ENCODE measurements at places on chromosomes 11 and 22.

- DNase-seq: no peak
Measured at GRCh38 chr11:24233041-24233440, 263.8 kb upstream of the LUZP2 start.

DNA sequence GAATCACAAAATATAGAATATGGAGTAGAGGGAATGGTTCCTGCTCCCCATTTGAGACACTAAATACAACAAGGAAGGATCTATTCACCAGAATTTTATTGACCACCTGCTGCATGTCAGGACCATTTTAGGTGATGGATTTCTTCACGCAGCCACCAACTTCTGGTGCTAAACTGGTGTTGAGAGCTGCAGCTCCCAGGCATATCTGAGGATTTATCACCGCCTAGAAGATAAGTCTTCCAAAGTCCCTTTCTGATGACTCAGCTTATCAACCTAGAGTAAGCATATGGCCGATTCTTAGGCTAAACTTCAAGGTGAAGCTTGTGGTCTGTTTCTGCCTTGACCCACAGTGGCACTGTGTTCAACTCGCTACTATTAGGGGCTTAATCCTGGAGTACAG lies 6.7 kb downstream of the DDI1 start:
- DNase-seq: no peak

DNA sequence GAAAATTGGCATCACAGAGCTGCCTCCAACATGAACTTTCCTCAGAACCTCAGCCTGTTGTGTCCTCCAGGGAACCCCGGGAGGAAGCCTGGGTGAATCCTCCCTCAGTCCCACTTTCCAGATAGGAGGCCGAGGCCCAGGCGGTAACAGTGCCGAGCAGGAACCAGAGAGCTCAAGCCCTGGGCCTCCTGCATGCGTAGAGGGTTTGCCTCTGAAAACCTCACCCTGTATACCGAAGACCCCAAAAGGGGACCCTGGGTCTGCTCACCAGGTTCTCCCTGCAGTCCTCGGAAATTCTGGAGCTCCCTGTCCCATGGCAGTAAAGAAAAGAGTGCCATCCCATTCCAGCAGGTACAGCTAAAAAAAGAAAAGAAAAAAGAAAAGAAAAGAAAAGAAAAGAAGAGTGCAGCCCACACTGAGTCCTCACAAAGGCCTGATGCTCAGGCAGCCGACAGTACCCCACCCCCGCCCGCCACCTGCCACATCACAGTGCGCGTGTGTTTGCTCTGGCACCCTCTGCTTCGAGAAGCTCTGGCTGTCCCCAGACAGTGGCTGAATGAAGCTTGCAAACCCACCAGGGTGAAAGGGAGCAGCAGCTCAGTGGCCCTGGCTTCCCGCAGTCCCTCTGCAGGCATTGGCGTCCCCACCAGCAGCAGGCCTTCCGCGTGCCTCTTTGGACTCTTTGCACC lies 28.4 kb upstream of the FADD start:
- no peak for DNase-seq

- no peak for DNase-seq
Measured at GRCh38 chr11:68724293-68724692, 27.0 kb downstream of the TESMIN start.

- no peak for DNase-seq
Measured at GRCh38 chr22:46098525-46099475, 51.5 kb upstream of the PPARA start.

DNA sequence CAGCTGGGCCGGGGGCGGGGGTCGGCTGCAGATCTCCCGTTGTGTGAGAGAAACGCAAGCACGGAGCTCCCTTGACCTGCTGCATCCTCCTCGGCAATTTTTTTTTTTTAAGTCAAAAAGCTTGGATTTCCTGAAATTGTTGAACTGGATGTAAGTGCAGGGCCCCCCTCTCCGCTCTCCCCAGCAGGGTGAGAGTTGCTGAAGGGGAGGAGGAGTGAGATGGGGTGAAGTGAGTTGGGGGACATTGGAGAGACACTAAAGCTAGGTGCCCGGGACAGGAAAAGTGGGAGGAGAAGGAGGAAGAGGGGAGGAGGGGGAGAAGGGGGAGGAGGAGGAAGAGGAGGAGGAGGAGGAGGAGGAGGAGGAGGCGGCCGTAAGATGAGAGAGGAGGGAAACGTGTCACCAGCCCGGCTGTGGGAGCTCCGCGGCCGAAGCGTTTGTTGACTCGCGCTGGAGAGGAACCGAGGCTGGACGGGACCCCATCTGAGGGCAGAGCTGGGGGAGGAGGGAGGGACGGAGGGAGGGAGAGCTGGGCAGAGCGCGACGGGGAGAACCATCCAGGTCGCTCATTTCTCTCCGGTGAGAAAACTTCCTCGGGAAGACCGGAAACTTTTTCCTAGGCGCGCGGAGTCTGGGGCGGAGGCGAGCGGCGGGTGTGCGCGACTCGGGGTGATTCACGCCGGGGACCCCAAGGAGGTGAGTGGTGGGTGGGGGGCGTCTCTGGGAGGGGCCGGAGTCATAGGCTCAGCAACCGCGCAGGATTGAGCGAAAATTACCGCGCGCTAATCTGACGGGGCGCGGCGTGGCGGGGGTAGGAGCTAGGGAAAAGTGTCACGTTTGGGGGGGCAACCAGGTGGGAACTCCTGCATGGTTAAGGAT lies 80.2 kb downstream of the PRR5L start:
- DNase-seq: no peak

DNA sequence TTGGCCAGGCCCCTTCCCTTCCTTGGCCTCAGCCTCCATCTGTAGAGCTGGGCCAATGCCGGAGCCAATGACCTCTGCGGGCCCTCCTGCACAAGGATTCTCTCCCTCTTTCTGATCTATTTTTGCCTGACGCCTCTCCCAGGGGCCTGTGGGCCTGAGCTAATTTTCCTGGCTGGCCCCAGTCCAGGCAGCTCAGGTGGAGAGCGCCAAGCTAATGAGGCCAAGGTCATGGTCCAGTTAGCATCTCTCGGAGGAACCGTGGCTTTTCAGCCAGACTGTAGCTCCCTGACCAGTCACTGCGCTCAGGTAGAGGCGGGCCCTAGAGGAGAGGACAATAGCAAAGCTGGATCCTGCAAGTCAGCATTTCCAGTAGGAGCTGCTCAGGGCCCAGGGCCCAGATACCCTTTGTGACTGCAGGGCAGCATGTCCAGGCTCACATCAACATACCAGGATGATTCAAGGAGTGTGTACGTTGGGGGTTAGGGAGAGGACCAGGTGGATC lies 43.5 kb downstream of the APOL3 start:
- DNase-seq: no peak

GRCh38 chr22:20526305-20526627 lies 18.9 kb downstream of the MED15 start:
- no peak for DNase-seq

DNA sequence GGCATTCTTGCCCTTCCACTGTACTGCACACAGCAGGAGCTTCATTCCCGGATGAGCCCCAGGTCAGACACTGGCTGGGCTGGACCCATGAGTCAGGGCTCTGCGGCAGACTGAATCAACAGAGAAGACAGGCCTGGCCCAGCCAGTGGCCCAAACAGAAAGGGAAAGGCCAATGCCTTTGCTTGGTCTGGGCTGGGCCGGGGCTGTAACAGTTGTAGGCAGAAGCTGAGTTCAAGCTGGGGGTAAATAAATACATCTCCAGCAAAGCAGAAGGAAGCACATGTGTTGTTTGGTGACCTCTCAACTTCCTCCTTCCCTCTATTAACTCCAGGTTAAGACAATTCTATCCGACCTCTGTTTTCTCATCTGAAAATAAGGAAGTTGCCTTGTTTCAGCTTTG lies 1.8 kb upstream of the SMIM35 start:
- no peak for DNase-seq

GRCh38 chr11:125978778-125979407 lies 33.0 kb downstream of the VSIG10L2 start:
- DNase-seq: no peak

DNA sequence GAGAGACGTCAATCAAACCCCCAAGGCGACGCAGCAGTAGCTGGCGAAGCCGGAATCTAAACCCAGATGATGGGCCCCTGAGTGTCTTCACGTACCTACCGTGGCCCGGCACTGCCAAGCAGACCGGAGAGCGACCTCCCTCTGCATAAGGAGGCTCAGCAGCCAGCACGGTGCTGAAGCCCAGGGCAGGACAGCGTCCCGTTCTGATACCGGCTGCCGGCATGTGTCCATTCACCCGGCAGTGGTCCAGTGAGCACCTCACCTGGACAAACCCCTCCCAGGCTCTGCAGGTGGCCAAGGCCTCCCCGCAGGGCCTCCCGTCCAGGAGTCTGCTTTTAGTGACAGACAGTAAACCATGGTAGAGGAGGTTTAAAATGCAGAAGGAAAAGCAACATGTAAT lies 142.0 kb downstream of the BRD1 start:
- DNase-seq: no peak

DNA sequence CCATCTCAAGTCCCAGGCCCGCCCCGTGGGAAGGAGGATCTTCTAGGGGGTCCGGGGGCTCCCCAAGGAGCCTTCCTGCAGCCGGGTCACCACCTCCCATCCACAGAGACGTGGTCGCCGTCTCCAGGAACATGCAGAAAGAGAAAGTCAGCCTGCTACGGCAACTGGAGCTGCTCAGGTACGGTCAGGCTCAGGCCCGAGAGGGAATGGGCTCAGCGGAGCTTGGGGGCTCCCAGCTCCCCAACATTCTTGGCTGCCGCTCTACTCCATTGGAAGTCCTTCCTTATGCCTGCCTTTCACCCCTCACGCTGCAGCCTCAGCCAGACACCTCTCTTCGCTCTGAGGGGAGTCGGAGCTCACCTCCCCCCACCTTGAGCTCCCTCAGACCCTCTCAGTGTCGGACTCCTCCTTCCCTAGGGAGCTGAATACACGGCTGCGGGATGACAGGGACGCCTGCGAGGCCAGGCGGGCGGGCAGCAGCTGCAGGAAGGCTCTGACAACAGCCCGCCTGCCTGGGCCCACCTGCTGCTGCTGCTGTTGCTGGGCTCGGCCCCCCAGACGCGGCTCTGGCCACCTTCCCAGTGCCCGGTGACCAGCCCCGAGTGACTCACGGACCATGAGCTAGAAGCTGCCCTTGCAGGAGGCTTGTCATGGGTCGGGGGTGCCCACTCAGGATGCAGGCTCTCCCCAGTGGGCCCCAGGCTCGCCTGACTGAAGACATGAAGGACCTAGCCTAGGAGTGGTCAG lies 1.5 kb upstream of the CD151 start:
- DNase-seq: no peak

- DNase-seq: no peak
Measured at GRCh38 chr11:119369132-119369925, 12.2 kb downstream of the USP2 start.

DNA sequence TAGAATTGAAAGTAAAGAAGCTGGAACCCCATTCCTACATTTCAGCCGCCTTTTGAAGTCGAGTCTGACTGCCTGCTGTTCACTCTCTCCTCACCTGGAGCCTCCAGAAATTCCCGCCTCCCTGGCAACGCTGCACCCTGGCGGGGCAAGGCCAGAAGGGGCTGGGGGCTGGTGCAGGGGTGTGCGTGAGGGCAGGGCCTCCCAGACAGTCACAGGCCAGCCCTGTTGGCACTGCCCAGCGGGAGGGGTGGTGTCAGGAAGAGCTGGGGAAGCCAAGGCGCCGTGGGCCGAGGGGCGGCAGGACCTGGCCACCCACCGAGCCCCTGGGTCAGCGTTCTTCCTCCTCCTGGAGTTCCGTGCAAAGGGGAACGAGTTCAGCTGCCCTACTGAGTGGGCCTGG lies 123.2 kb downstream of the KCNQ1OT1 start:
- no peak for DNase-seq

GRCh38 chr22:49525801-49526535 lies 301.7 kb downstream of the BRD1 start:
- no peak for DNase-seq

GRCh38 chr11:77324508-77324907 lies 23.0 kb upstream of the GDPD4 start:
- no peak for DNase-seq

DNA sequence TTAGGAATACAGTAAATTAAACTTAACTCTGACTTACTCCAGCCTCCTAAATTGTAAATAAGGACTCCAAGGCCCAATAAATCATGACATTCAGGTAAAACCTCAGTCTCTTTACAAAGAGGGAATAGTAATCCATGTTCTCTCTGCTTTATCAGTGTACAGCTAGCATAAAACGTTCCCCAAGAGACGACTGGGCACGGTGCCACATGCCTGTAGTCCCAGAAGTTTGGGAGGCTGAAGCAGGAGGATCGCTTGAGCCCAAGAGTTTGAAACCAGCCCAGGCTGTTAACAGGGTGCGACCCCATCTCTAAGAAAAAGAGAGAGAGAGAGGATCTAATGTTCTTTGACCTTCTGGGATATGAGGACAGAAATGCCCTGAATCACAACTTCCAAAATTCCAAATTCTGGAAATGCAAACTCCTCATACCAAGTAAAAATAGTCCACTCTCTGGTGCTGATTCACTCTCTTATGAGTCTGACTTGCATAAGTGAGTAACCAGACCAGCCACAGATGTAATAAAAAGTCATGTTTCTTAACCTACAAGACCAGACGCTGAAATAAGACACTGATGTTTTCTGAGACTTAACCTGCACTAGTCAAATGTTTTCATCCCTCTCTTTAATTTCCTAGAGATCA lies 25.5 kb downstream of the NNMT start:
- no peak for DNase-seq

- DNase-seq: no peak
Measured at GRCh38 chr22:31212783-31213629, 908 bp downstream of the LIMK2 start.

- DNase-seq: no peak
Measured at GRCh38 chr11:36309779-36310178, 13.7 kb downstream of the PRR5L start.

GRCh38 chr11:45150301-45150700 lies 3.9 kb downstream of the PRDM11 start:
- DNase-seq: no peak

DNA sequence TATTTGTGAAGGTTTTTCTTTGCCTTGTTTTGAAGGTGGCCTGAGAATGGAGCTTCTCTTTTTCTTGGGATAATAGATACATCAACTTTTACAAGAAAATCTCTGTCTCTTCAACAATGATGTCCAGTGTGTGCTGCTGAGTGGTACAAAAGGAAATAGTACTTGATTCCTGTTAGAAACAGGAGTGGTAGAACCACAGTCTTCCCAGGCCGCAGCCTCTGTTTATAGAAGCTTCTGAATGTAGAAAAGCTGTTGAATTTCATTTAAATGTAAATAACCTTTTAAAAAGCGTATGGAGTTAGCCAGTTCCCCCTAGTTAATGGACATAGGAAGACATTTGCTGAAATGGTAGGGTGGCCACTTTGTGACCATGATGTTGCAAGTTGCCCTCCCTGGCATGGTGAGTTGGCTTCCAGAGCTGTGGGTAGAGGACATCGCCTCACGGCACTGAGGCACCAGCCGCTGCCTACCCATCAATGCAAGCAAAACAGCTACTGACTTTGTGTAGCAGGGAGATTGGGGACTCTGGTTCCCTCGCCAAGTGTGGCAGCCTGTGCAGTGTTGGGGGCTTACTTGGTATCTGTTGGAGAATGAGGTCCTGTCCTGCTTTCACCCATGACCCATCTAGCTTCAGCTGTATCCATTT lies 31.6 kb downstream of the C11orf91 start:
- no peak for DNase-seq

- DNase-seq: no peak
Measured at GRCh38 chr22:29720811-29721323, 1.1 kb downstream of the CABP7 start.

GRCh38 chr11:58770627-58771457 lies 39.1 kb upstream of the GLYAT start:
- no peak for DNase-seq

GRCh38 chr22:32103658-32104315 lies 55.3 kb downstream of the C22orf42 start:
- no peak for DNase-seq

- DNase-seq: no peak
Measured at GRCh38 chr11:44779736-44780520, 53.2 kb downstream of the TSPAN18 start.

GRCh38 chr11:115279813-115280761 lies 224.1 kb downstream of the CADM1 start:
- DNase-seq: no peak

All from stimulated activated CD8-positive, alpha-beta memory T cell treated with anti-CD3 and anti-CD28 coated beads, Interleukin-4, amount 100 ng/mL, for 4 hours (primary cell).